ENCODE measurements at places on chromosomes 11 and 22.

DNA sequence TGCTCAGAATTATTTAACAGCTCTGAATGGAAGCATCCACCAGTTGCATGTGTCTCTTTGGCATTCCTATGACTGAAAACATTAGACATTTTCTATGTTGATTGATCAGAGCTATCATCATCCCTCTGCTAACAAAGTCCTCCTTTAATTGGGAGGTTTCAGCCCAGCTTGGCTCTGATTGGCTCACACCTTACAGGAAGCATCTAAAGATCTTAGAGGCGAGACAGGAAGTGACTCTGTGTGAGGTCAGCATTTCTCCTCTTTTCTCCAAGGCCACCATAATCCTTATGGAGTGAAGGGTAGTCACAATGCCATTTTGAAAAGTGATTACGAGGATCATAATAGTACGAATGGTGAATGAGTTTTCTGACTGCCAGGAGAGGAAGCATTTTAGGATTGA is 260.8 kb downstream of the MIAT start:
- no peak for DNase-seq

DNA sequence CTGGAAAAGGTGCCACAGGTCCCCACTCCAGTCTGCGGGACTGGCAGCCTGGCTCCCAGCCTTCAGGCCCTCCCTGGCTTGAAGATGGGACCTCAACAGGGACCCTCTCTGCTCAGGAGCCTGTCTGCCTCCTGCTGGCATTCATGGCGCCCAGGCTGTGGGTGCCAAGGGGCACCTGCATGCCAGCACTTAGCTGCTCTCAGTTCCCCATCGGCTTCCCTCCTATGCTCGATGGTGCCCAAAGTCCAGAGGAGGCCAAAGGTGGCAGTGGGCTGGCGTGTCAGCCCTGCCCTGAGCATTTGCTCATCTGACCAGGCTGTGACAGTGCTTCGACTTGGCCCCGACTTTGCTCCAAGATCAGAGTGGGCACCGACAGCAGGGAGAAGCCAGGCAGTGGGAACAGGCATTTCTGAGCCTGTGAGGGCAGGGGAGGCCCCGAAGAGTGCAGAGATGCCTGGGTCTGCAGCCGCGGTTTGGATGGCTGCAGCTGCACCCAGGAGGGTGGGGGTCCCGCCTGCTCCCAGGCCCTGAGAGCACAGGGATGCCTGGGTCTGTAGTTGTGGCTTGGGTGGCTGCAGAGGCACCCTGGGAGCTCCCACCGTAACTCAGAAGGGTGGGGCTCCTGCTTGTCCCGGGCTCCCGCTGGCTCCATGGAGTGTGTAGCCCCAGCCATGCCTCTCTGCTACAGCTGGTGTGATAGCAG is 463.6 kb downstream of the TBC1D22A start:
- DNase-seq = no peak

DNA sequence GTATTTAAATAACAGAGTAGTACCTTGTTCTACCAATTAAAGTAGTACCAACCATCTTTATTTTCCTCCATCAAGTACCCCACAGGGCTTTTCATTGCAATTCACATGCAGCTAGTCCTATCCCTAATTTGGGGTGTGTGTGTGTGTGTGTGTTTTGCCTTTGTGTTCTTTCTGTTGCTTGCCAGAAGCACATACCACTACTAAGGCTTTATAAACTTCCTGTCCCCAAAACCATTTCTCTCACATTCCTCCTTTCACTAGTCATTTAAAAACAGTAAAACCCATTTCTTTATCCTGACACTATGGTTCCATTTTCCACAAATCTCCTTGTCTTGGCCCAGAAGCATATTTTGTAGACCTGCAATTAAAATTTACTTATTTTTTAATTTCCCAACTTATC is 54.6 kb downstream of the SLC36A4 start:
- no peak for DNase-seq

DNA sequence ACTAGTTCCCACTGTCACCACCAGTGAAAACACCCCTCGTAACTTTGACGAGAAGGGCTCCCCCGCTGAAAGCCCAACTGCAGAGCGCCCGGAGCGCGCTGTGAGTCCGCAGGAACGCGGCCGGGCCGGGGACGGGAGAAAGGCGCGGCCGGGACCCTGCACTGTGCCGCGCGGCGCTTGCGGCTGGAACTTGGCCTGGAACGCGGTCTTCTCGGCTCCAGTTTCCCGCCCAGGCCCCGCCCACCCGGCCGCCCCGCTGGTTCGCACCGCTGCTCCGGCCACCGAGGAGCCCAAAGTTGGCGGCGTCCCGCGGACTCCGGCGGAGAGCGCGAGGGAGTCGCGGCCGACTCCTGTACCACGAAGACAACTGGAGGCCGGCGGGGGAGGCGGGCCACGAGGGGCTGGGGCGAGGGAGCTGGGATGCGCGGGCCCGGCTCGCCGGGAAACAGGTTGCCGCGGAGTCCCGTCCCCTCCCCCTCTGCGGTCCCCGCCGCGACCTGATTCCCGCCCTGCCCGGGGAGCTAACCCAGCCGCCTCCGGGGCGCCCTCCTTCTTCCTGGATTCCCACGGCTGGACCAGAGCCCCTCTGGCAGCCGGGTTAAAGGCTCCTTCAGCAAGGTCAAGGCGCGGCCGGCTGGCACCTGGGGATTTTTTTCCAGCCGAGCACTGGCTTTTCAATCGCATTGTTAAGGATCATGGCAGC is 3.4 kb downstream of the TENM4 start:
- no peak for DNase-seq

DNA sequence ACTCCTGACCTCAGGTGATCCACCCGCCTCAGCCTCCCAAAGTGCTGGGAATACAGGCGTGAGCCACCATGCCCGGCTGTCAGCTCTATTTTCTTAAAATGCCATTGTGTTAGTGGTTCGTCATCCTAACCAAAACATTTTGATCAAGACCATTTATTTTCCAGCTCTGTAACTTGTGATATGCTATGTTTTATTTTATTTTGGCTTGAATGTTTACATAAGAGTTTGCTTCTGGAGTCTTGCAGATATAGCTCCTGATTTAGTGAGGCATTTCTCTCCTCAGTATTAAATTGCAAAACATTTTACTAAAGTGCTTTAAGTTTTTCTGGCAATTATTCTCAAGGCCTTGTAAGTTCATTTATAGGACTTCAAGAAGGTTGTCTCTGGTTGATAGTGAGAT is 4.4 kb downstream of the EP300 start:
- no peak for DNase-seq

GRCh38 chr11:20596205-20597153 is 2.9 kb upstream of the SLC6A5 start:
- no peak for DNase-seq

DNA sequence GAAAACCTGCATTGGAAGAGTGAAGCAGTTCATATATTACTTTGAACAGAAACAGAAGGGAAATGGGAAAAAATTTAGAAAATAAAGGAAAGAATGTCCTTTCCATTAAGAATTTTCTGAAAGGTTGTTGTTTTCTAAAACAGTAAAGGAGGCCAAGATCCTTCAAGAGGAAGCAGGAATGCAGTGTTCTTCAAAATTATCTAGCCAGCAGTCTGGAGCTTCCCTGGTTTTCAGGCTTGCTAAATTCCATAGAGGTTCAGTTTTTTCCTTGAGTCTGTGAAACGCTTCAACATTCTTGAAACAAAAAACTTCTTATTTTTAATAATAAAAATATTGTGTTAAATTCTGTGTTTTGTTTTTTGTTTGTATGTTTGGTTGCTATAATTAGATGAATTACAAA is 189.0 kb upstream of the ANO3 start:
- DNase-seq = no peak

GRCh38 chr11:66607126-66607834 is 9.2 kb upstream of the RBM14 start:
- peak; percentile 26 for DNase-seq

DNA sequence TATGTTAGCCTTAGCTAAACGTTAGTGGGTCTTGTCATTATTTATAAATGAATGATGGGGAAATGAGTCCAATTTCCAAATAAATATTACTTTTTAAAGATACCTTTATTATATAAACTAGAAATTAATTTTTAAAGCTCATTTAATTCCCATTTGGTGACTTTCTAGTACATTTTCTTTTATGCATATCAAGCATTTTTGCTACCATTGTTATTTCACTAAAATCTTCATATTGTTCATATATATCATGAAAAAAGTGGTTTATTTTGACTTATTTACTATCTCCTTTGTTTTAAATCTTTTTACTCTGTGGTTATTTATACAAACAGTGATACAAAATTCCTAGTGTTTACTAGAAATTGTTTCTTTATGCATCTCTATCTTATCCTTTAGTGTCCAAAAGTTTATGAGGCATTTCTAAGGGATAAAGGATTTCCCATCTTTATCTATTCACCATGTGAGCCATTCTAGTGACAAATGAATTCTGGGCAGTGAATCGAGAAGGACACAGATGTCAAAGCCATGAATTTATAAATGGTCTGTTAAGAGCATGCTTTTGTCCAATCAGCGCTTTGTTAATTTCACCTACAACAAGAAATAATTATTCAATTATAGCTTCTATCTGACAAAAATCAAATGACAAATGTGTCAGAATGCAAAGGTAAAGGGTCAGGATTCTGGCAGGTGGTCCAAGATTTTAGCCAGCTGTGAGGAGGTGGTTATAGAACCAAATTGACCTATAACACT is 70.6 kb downstream of the PRMT3 start:
- DNase-seq = no peak

DNA sequence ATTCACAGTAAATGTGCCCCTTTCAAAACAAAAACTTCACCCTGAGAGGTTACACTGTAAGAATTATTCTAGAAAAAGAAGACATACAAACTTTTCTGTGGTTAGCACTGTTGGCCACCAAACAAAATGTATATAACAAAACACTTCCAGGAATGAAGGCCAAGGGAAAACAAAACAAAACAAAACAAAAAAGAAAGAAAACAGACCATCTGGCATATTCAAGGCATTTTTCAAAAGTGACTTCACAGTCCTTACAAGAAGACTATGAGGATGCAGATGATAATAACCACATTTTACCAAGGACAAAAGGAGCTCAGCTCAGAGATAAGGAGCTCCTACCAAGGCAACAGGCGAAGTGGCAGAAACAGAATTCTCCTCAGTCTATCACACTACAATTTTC is 24.9 kb downstream of the CTSC start:
- no peak for DNase-seq

DNA sequence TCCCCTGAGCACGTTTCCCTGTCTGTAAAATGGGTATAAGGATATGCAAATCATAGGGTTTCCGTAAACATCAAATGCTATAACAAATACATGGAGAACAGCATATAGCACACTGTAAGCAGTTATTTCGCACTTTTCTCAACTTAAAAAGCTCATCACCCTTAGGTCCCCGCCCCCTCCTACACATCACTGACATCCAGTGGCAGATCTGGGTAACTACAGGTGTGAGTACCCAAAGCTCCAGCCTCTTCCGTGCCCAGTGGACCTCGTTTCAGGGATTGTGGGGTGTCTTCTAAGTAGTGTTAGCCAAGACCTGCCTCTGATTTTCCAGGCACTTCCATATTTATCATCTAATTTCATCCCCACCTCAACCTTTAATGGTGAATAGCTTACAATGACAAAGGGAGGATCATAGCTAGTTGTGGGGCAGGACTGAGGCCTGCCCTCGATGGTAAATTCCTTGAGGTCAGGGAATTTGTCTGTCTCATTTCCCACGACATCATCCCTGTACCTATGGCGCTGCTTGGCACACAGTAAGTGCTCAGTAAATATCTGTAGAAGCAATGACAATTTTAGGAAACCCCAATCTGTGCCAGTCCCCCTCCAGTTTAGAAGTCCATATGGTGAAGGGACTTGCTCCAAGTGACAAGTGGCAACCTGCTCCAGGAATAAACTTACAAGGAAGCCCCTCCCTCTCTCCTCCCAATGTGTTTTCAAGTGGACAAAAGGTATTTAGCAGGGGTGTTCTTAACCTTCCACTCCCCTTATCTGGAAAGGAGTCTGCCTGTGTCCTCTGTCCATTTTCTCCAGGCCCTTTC is 340.5 kb downstream of the TENM4 start:
- no peak for DNase-seq

- no peak for DNase-seq
Observed at GRCh38 chr11:65549096-65549495, 9.1 kb downstream of the LTBP3 start.
